Ecto neural progenitor cell (in vitro differentiated cells): ENCODE measurements at places on chromosomes 13 and 19.

- no peak for DNase-seq
Measured at GRCh38 chr19:53507523-53508442, 30.2 kb upstream of the ZNF331 start.

- peak; percentile 66 for DNase-seq
Measured at GRCh38 chr13:49652355-49653305, 24.3 kb downstream of the ARL11 start.

DNA sequence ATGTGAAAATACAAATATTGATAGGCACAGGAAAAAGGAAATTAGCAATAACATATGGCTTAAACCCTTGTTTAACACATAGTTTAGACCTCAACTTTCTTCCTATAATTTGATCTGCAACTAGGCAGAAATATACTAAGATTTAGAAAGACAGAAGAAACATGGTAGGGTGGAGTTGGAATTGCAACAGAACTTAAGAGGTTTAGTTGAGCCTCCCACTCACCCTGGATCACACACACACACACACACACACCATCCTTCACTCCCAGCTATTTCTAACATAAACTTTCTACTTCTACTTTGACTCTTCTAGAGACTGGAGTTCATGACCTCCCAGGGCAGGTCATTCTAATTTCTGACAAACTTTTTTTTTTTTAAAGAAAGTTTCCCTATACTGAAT lies 47.4 kb downstream of the FLT3 start:
- DNase-seq = no peak

GRCh38 chr19:51571599-51571998 lies 516 bp downstream of the ZNF175 start:
- no peak for DNase-seq

DNA sequence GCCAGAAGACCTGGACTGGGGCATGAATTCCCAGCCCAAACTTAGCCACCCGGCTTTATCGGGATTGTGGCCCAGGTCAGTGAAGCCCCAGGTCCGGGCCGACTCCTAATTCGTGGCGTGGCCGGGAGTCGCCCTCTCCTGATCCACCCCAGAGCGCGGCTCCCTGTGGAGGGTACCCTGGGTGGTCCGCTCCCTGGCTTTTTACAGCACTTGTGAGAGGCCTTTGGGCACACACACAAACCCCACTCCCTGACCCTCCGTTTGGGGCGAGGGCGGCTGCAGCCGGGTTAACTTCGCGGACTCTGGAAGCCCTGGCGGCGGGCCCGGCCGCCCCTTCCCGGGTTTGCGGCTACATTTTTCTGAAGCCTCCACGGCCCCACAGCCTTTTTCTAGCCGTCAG lies 56.4 kb downstream of the ZNF568 start:
- no peak for DNase-seq

DNA sequence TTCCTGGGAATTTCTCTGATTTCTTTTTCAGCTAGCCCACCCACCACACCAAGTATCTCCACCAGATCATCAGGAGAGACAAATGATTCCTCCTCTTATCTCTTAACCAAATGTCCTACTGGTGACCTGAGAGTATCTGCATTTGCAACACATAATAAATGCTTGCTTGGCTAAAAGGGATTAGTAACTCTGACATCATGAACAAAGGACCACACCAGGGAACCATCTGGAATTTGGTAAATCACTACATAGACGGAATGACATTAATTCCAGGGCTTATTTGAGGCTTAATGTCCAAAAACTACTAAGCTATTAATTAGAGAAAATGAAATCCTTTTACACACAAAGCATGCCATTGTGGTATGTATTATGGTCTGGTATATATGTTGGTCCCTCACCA lies 139.0 kb downstream of the RAP2A start:
- no peak for DNase-seq

- DNase-seq = no peak
Measured at GRCh38 chr13:30333616-30334015, 26.3 kb upstream of the KATNAL1 start.

DNA sequence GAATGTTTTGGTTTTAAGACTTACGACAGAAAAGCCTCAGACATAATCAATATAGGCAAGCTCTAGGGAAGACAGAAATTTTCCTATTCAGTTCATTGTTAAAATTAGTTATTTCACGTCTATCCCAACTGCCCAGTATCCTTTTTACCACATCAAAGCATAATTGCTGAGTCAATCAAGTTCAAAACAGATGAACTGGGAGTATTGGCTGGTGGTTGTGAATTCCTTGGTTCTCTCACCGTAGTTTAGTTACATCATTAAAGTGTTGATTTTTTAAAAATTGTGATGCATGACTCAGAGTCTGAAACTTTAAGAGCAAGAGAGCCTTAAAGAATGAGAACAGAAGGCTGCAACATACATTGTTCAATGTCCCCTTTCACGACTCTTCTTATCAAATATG lies 143.3 kb upstream of the FREM2 start:
- DNase-seq = no peak

- DNase-seq = peak; percentile 58
Measured at GRCh38 chr13:45728759-45729158, 26.6 kb downstream of the CBY2 start.

GRCh38 chr13:23903906-23904280 lies 6.6 kb upstream of the C1QTNF9B start:
- DNase-seq = no peak

DNA sequence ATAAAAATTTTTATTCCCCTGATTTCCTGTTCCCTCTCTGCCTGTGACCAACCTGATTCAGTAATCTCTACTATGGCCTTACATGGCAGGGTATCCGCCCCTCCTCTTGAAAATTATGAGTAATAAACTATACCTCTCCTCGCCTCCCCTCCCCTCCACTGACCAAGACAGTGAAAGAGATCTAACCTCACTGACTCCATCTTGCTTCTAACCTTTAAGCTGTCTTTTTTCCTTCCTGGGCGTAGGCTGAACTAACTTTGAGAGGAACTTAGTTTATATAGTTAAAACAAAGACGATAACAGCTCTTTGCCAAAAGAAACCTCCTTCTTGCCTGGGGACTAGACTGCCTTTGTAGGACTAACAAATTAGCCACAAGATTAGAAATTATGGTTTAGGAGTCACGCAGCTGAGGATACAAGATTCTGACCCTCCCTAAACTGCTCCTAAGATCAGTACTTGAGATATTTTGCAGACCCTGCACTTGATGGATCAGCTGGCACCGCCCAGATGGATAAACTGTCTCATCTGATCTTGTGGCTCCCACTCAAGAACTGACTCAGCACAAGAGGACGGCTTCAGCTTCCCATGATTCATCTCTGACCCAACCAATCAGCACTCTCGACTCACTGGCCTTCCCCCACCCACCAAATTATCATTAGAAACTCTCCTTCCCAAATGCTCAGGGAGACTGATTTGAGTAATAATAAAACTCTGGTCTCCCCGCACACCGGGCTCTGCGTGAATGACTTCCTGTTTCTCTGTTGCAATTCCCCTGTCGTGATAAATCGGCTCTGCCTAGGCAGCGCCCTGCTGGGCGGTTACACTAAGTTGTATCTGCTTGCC lies 187.1 kb downstream of the TDRD3 start:
- DNase-seq = no peak

DNA sequence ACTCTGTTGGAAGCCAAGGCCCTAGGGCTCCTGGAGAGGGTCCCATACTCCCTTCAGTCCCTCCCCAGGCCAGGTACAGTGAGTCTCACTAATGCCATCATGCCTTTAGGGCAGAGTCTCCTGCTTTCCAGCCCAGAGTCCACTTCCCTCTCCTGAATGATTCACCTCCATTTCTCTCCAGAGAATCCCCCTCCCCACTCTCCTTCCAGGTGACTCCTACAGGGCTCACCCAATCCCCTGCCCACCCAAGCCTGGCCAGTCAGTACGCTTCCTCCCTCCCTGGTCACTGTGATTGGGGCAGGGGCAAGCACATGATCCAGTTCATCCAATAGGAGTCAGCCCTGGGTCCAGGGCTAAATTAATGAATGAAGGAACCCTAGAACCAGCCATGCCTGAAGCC lies 35.0 kb upstream of the PNMA8B start:
- no peak for DNase-seq

DNA sequence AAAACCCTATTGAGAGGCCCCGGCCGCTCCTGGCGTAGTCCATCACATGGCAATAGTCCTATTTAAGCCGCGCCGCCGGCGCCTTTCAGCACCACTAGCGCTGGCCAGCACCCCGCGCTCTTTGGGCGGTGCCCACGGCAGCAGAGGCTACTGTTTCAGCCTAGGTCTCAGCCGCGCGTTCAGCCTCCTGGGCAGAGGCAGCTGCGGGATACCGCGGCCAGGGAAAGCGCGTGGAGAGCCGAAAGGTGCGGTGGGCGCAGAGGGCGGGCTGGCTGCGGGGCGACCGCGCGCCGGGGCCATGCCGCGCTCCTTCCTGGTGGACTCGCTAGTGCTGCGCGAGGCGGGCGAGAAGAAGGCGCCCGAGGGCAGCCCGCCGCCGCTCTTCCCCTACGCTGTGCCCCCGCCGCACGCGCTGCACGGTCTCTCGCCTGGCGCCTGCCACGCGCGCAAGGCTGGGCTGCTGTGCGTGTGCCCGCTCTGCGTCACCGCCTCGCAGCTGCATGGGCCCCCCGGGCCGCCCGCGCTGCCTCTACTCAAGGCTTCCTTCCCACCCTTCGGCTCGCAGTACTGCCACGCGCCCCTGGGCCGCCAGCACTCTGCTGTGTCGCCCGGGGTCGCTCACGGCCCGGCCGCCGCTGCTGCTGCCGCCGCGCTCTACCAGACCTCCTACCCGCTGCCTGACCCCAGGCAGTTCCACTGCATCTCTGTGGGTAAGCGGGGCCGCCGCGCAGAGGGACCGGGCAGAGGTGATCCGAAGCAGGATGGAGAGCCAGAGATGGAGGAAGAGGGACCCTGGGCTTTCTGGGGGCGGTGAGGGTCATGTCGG lies at the start of gene GSX1:
TSS of gene GSX1 (plus strand) at position 91 of the 826 bp plus-strand sequence. CDS start at position 299, 208 bp downstream.
- peak; percentile 90 for DNase-seq

GRCh38 chr13:28408235-28408848 lies 86.6 kb downstream of the FLT1 start:
- DNase-seq = no peak
